ENCODE measurements at places on chromosomes 2 and 18.

- H3K4me1 ChIP-seq = no peaks in the 10 kb centered on the region
- H3K27me3 ChIP-seq = no peaks in the 10 kb centered on the region
- H3K36me3 ChIP-seq = no peaks in the 10 kb centered on the region
- H3K4me3 ChIP-seq = no peak overlapping the region
- H3K27ac ChIP-seq = no peak overlapping the region
Observed at GRCh38 chr2:51960281-51960680, 928.3 kb upstream of the NRXN1 start.

GRCh38 chr18:72999971-73000607, 132.3 kb upstream of the NETO1 start:
- no peaks in the 10 kb centered on the region for H3K36me3 ChIP-seq
- DNase-seq = peak; percentile 89
- no peaks in the 10 kb centered on the region for H3K27me3 ChIP-seq
- H3K4me3 ChIP-seq = peak overlapping the region; percentile 31
- peaks cover 48% of the 10 kb centered on the region for H3K4me1 ChIP-seq
- peak overlapping the region; percentile 37 for H3K27ac ChIP-seq

DNA sequence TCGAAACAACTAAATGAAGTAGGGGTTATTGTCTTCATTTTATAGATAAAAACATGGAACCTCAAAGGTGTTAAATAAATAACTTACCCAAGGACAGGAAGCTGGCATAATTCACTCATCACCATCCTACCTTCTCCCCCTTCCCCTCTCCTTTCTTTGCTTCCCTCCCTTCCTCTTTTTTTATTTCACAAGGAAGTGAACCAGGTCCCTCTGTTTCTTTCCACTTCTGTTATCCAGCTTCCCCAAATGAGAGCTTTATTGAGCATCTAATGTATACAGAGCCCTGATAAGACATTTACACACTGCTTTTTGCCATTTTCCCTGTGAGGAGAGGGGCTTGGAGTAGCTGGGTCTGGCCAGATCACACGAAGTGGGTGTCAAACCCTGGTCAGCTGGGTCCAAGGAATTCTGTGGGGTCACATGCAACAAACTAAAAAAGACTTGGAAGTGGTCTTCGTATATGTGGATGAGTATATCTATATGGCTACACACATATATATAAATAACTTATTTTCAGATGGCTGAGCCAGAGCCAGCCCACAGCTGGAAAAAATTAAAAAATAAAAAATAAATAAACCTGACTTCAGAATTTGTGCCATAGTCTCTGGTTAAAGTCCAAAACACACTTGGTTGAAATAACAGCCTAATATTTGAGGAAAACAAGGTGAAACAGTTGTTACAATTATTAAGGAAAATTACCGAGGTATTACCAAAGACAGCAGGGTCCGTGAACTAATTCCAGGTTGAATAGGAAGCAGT, 49.3 kb upstream of the FOSL2 start:
- no peaks in the 10 kb centered on the region for H3K27me3 ChIP-seq
- no peaks in the 10 kb centered on the region for H3K36me3 ChIP-seq
- H3K4me1 ChIP-seq = peaks cover 16% of the 10 kb centered on the region
- H3K27ac ChIP-seq = no peak overlapping the region

DNA sequence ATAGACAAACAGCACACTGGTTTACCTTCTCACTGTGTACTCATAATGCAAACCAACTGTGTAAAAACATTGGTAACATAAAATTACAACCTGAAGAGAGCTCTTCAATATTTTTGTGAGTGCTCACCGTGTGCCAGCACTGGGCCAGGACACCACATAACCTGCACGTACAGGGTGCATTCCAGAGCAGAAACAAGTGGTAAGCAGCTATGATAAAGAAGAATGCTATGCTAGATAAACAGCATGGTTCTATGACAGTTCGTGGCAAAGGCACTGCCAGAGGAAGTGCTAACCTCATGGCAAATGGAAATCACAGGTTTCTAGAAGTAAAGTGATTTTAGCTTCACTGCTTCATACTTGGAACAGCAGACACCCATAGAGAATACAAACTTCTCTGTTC, 343.5 kb downstream of the MTX2 start:
- H3K36me3 ChIP-seq = no peaks in the 10 kb centered on the region
- peaks cover 59% of the 10 kb centered on the region for H3K4me1 ChIP-seq
- H3K27me3 ChIP-seq = no peaks in the 10 kb centered on the region
- H3K4me3 ChIP-seq = peak overlapping the region; percentile 29
- peak overlapping the region; percentile 74 for H3K27ac ChIP-seq

GRCh38 chr2:228458364-228458763, 276.9 kb upstream of the SPHKAP start:
- H3K36me3 ChIP-seq = peaks cover 3% of the 10 kb centered on the region
- H3K27ac ChIP-seq = no peak overlapping the region
- no peaks in the 10 kb centered on the region for H3K27me3 ChIP-seq
- no peak overlapping the region for H3K4me3 ChIP-seq
- no peaks in the 10 kb centered on the region for H3K4me1 ChIP-seq

DNA sequence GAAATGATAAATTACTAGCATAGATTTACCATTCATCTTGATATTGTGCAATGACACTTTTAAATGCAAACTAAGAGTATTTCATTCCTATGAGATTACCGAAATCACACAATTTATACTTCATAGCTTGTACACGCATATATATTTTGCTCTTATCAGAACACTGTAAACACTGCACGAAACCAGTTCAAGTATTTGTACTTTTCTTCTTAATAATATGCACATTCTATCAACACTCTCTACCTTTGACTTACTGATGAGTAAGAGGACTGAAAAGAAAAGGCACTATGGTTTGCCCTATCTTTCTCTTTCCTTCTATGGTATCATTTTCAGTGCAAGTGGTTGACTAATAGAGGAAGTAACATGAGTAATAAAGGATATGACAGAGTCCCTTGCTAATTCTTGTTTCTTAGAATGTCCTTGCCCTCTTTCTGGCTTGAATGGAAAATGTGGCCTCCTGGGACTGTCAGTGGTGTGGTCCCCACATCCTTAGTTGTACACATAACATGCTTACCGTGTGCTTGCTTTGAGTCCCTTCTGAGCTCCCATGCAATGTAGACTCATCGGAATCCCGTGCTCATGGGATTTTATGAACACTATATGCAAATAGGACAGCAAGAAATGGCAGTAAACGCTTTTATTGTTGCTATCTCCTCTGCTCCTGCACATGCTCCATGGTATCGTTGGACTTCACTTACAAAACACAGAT, 363.5 kb upstream of the TNP1 start:
- peak; percentile 92 for DNase-seq
- peaks cover 21% of the 10 kb centered on the region for H3K4me1 ChIP-seq
- no peaks in the 10 kb centered on the region for H3K36me3 ChIP-seq
- H3K27ac ChIP-seq = peak overlapping the region; percentile 87
- peak overlapping the region; percentile 14 for H3K4me3 ChIP-seq

Measured in PC-3 (cell line).